ENCODE measurements at places on chromosomes 5 and 9.
A peak's percentile ranks its signal among the peaks of the same experiment; 100 is the strongest.

DNA sequence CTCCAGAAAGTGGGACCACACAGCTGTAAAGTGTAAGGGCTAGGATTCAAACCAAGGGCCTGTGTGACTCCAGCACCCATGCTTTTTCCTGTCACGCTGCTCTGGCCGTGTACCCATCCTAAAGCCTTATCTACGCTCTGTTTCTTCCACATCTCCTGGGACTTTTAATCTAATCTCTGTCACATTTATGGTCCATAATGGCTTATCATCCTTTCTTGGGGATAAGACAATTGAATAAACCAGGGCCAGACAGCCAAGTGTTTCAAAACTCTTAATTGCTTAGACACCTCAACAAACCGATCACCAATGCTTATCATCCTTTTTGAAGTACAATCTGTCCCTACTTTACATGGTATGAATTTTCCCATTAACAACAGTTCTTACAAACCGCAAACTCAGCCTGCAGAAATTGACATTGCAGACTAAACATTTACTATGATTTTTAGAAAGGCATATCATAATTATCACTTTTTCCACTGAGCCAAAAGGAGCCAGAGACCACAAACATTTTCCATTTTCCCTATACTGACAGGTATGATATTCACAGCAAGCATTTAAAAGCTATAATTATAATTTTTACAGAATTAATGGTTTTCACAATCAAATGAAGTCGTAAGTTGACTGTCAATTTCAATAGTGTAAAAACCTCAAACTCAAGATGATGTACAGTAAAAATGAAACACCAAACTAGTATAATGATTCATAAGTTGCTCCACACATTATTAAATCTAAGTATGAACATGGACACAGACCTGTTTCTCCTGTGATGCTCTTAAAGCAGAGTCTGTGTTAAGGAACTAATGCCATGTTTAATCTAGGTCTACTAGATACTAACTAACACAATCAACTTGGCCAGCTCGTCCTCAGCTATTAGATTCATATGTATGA lies 99.5 kb downstream of the FBXW11 start:
- no peak for DNase-seq

DNA sequence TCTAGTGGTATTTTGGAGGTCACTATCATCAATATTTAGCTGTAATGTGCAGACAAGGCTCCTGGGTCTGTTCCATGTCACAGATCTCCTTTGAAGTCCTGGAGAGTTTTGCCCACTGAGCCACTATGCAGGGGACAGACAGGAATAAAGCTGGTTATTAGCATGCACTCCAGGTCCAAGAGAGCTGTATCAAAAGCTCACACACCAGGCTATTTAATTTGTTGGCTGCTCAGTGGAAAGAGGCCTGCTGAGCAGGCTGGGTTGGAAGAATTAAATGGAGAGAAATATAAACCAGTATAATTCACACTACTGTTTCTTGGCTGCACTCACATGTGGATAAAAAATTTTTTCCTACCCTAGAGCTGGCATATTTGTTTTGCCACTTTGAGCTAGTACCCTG lies 113.8 kb upstream of the TAF11L2 start:
- DNase-seq = no peak

GRCh38 chr5:143205883-143206195 lies 197.6 kb downstream of the NR3C1 start:
- DNase-seq = no peak

GRCh38 chr5:607541-608428 lies 4.4 kb upstream of the CEP72 start:
- peak; percentile 38 for DNase-seq

- no peak for DNase-seq
These were observed 123.0 kb upstream of the KCNN2 start for GRCh38 chr5:114238771-114239313.

DNA sequence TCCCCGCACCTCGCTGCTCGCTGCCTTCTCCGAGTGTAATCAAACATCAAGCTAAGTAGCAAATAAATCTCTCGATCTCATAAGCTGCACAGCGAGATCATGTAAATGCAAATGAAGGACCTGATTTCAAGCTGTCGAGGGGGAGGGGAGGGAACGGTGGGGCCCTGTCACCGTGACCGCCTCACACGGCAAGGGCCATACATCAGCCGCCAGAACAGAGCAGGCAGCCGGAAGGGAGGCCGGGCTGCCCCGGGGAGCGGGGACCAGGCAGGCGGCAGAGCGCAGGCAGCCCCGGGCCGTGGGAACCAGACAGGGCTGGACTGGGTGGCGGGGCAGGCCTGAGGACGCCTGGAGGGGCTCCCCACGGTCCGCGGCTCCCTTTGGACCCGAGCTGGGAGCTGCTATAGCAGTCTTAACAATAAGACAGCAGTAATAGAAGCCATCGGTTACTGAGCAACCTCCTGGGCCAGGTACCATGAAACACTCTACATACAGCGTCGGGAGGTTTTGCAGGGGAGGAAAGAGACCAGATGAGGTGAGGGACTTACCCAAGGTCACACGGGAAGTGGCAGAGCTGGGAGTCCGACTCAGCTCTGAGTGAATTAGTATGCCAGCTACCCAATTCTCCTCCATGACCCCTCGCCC lies 76.8 kb downstream of the CFAP77 start:
- DNase-seq = no peak

- no peak for DNase-seq
These were observed 90.3 kb downstream of the ANKRD55 start for GRCh38 chr5:56142614-56143372.

DNA sequence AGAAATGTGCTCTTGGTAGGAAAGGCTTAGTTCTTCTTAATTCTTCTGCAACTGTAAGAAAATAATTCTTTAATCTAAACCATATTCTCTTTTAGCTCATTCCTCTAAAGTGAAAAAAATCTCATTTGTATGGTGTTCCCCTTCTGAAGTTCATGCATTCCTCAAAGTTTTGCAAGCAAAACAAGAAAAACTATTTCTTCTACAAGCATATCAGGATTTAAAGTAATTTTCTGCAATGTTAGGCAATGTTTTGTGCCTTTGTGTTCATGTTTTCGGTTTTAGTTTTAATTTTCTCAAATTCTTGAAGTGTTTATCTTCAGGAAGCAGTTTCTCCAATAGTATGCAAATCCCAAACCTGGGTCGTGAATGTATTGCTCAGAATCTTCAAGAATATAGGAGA lies 12.7 kb upstream of the GPR21 start:
- no peak for DNase-seq

GRCh38 chr9:135101926-135102325 lies 14.5 kb downstream of the OLFM1 start:
- DNase-seq = no peak

GRCh38 chr9:105073147-105073546 lies 145.2 kb upstream of the ABCA1 start:
- no peak for DNase-seq

DNA sequence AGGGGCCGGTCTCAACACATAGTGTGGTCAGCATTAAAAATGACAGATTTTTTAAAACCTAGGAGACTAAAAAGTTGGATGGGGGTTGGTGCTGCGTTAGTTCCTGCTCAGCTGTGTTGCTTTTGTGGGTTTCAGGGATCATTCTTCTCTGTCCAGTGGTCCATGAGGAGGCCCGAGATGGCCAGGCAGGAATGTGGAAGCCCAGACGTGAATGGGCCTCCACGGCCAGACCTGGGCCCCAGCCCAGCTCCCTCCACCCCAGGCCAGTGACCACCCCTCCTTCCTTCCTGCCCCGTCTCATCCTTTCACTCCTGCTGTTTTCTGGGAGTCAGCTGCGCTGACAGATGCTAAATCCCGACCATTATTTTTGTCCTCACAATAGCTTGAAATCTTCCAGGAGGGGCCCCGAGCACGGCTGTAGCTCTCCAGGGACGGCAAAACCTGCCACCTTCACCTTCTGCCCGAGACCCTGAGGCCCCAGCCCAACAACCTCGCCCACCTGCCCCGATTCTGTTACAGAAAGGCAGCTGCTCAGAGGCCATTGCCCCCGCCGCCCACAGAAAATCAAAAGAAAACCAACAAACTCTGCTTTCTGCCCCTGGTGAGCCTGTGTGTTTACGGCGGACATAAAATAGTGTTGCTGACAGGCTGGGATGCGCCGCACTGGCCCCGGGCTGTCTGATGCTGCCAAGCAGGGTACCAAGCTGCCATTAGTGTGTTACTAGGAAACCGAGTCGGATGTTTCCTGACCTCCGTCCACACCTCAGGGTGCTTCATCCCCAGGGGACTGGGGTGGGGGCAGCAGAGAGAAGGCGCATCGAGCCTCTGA lies 83.7 kb upstream of the SARDH start:
- DNase-seq = no peak

GRCh38 chr9:127163409-127163808 lies 41.0 kb upstream of the ANGPTL2 start:
- no peak for DNase-seq

DNA sequence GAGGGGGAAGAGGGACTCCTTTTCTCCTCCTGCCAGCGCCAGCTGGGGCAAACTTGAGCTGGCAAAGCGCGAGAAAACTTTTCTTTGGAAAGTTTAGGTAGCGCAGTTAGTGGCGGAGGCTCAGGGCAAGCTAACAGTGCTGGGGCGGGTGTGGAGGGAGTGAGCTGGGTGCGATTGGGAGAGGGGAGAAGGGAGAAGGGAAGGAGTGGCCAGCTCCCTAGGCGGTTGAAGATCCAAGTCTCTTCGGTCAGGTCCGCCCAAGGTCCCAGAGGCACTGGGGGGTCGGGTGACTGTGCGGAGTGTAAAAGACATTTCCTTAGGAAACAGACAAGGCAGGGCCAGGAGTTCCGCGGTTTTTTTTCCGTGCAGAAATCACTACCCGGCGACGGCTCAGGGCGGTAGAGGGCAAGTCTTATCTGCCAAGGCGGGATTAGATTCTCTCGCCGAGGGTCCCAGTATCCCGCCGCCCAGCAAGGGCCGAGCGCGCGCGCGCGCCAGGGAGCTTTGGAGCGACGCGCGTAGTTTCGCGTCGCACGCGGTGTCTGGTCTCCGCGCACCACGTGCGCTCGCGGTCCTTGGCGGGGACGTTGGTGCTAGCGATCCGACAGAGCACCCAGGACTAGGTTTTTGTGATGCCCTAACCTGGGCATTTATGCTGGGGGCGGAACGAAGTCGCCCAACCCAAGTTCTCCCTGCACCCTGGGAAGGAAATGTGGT lies 33.6 kb upstream of the NFIB start:
- peak; percentile 54 for DNase-seq

DNA sequence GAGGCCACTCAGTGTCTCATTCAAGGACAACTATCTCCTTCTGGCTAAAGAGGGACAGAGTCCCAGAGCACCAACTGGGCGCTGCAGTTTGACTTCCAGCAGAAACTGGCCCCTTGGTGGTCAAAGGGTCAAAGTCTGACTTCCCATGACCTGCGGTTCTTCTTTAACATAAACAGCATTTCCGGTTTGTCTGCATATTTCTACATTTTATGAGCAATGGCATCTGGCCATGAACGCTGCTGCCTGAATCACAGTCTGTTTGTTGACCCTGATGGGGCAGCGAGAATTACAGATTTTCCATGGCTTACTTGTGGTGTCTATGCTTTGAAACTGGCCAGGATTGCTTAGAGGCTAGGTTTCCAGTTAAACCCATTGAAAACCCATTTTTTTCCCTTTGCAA lies 1.3 kb downstream of the TNFSF15 start:
- peak; percentile 19 for DNase-seq

DNA sequence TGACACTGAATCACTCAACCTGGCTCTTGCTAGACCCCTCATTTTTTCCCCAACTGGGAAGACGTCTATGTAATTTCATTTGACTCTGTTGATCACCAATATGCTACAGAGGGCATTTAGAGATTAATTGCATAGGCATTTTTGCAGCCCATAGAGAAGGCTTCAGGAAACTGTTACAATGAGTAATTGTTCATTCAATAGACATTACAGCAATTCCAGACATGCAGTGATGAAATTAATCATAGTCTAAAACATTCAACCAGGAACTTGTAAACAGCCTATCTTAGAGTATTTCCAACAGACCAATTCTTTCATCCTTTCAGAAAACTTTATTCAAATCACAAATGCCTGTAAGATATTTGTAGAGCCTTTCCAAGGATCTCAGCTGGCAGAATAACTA lies 122.3 kb downstream of the MARCHF11 start:
- no peak for DNase-seq

DNA sequence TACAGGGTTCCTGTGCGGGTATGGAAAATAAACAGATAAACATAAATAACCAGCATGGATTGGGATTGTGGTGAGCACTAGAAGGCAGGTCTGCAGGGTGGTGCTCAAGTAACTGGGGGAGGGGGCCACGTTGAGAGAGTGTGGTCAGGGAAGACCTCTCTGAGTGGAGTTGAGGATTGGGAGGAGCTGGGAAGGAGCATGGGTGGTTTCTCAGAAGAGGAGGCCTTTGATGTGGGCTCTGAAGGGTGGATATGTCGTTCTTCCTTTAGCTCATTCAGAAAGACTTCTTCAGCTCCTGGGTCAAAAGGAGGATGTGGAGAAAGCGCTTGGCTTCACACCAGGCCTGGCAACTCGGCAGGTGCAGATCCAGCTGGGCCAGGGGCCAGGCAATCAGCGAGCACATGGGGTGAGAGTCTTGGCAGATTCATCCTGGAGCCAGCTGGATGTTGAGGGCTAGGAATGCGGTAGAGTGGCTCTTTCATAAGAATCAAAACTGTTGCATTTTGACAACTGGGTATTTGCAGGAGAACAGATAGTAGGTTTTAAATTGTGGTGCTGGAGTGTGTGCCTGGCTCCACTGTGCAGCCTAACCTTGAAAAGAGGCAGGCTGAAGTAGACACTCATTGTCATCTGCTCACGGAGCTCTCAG lies 71.7 kb downstream of the PCSK5 start:
- DNase-seq = no peak

- DNase-seq = no peak
These were observed 370.4 kb upstream of the GRAMD2B start for GRCh38 chr5:126052791-126053190.

GRCh38 chr5:18068826-18069225 lies 434.6 kb downstream of the TAF11L14 start:
- no peak for DNase-seq

DNA sequence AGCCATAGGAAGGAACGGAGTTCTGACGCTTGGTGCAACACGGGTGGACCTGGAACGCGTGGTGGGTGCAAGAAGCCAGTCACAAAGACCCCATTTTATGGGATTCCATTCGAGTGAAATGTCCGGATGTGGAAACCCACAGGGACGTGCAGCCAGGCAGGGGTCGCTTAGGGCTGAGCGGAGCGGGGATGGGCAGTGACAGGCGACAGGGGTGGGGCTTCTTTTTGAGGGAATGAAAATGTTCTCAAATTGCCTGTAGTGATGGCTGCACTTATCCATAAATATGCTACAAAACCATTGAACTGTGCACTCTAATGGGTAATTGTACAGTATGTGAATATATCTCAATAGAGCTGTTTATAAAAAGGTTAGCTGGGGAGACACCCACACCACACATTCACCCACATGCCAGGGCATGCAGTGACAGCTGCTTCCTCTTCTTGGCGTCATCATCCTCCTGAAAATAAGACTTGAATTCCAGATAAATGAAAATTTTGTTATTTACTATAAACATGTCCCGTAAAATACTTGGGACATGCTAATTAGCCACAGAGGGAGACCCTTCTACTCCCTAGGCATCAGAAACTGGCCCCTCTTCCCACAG lies 71.3 kb upstream of the OLFM1 start:
- no peak for DNase-seq

- DNase-seq = no peak
These were observed 34.2 kb upstream of the GRPEL2 start for GRCh38 chr5:149310947-149311658.

Measured in DMS153 (cell line).